ENCODE measurements at places on chromosomes 5 and 9.

DNA sequence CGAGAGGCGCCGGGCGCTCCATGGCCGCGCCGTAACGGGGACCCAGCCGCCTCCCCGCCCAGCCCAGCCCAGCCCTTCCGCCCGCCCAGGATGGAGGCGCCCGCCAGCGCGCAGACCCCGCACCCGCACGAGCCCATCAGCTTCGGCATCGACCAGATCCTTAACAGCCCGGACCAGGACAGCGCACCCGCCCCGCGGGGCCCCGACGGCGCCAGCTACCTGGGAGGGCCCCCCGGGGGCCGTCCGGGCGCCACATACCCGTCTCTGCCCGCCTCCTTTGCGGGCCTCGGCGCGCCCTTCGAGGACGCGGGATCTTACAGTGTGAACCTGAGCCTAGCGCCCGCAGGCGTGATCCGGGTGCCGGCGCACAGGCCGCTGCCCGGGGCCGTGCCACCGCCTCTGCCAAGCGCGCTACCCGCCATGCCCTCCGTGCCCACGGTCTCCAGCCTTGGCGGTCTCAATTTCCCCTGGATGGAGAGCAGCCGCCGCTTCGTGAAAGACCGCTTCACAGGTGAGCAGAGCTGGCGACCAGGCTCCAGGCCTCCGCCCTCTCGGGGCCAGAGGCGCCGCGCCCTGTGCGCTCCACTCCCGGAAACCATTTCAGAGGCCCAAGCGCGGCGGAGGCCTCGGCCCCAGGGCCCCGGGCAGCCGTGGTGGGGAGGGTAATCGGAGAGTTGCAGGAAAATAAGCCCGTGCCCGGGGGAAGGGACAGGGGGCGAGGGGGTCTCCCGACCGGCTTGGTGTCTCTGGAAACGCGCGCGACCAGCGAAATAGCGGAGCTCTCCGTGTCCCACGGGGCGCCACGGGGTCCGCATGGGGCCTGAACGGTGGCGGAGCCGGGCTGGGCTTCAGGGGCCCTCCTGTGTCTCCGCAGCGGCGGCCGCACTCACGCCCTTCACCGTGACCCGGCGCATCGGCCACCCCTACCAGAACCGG lies 496 bp downstream of the TLX3 start:
- DNase-seq: no peak

DNA sequence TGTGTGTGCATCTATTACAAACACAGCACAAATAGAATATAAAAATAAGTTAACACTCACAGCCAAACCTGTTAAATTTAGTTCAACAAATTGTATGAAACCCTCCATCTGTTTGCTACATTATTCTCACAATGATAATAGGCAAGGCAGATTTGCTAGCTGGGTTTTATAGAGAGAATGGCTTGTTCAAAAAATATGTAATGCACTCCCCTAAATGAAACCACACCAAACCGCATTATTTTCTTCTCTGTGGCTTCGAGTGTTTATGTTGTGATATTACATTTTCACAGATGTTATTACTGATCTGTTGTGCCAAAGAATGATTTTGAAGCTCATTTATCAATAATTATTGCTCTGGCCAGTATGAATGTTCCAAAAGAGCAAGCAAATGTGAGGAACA lies 92.9 kb downstream of the SPATA31D1 start:
- DNase-seq: no peak

GRCh38 chr9:115653171-115653606 lies 500.4 kb upstream of the PAPPA start:
- DNase-seq: no peak

DNA sequence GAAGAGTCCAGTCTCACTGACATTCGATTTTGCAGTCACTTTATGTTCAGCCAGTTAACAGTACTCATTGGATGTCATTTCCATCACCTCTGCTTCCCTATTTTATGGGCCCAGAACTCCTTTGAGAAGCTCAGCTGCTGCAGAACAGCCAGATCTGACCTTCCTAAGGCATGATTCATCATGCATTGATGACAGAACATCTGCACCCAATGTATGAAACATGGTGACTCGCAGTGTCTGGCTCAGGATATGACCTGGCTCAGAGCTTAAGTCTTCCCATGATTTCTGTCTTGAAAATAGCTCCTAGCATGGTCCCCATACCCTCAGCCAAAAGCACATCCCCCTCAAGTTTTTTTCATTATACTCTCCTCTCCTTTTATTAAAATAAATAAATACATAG lies 92.6 kb upstream of the TRIM32 start:
- no peak for DNase-seq

GRCh38 chr5:119285070-119285916 lies 70.5 kb upstream of the TNFAIP8 start:
- DNase-seq: no peak

- DNase-seq: no peak
Observed at GRCh38 chr5:155947394-155948062, 379.4 kb upstream of the SGCD start.

- no peak for DNase-seq
Observed at GRCh38 chr9:128213746-128214497, 10.7 kb downstream of the DNM1 start.

DNA sequence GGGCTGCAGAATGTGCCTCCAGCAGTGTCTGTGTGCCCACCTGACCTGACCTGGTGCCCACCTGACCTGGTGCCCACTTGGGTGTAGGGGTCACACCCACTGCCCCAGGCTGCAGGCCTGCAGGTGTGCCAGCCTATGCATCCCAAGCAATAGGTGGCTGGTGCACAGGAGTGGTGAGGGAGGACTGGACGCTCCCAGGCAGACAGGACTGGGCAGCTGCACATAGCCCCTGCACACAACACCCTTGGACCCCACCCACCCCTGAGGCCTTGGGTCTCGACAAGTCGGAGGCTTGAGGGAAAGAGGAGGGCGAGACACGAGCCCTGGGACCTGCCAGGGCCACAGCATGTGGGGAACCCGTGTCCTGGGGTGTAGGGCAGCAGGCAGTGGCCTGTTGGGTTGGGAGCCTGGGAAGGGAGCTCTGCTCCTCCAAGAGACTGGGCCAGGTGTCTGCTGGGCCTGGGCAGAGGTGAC lies 10.8 kb upstream of the NRARP start:
- no peak for DNase-seq

DNA sequence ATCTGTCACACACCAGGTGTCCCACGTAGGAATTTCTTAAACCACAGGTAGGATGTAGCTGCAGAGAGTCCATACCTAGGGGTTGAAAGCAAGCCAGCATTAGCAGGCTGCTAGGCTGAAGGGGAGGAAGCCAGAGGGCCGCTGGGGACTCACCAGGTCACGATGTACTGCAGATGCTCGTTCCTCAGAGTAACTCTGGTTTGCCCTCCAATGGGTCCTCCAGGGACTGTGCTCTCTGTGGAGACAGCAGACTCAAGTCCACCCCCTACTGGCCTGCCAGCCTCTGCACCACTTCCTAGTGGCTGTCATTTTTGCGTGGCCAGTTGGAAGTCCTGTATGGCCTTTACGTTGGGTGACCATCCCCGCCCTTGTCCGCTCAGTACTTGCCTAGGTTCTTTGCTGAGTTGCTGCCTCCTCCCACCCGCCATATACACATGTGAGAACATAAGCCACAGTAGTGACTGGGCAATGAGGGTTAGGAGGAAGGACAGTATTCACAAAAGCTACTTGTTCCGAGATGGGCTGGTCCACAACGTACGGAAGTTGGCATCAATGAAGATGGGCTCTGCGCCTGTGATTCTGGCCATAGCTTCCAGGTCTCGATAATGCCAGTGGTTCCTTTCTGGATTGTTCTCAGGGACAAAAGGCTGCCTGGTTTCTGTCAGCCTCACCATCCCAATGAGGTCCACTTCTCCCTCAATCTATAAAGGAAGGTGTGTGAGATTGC lies 4.1 kb downstream of the RPL7A start:
- no peak for DNase-seq

Data from activated T-cell treated with anti-CD3 and anti-CD28 coated beads for 1 hour (primary cell).